G401 (cell line): ENCODE measurements at places on chromosomes 7 and 10. TPM values are rescaled to one million over a fixed set of nuclear protein-coding genes. Genes with fewer than 3 reads are reported as not detected.

DNA sequence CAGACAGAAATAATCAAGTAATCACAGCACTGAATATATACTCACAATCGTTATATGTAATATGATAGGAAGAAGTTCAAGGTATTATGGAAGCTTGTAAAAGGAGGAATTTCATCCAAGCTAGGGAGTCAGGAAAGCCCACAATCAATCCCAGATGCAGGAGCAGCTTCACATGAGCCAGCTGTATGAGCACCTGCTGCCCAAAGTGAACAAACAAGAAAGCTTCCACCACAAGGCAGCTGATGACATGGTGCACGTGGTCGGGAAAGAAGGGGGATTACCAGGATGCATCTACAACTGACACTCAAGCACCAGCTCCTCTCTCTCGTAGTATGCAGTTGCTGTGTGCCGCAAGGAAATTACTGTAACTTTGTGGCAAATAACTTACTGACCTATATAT is 225.2 kb downstream of the XPNPEP1 start:
- DNase-seq: no peak

The EN2 gene
- not detected in 2 replicates for total RNA-seq

DNA sequence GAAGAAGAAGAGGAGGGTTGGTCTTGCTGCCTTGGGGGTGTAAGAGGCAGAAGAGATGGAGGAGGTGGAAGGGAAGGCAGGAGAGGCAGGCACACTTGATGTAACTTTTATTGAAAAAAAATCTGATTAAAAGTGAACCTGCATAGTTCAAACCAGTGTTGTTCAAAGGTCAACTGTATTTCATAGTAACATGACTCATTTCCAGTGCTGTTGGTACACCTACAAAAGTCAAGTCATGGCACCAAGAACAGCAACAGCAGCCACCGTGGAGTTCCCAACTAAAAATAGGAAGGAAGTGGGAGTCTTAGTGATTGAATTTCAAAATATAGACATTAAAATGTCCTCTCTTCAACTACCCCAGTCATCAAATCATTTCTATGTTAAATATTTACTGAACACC is 88.5 kb downstream of the CTNNA3 start:
- DNase-seq: no peak

DNA sequence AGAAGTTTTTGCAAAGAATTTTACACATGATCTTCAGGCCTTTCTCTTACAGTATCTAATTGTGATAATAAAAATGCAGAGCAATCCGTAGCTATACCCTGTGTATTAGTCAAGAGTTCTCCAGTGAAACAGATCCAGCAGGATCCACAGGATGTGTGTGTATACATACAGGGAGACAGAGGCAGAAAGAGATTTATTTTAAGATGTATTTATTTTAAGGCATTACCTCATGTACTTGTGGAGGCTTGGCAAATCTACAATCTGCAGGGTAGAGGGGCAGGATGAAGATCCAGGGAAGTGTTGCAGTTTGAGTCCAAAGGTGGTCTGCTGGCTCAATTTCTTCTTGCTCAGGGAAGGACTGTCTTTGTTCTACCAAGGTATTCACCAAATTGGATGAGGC is 41.7 kb downstream of the ARHGAP12 start:
- DNase-seq: no peak

DNA sequence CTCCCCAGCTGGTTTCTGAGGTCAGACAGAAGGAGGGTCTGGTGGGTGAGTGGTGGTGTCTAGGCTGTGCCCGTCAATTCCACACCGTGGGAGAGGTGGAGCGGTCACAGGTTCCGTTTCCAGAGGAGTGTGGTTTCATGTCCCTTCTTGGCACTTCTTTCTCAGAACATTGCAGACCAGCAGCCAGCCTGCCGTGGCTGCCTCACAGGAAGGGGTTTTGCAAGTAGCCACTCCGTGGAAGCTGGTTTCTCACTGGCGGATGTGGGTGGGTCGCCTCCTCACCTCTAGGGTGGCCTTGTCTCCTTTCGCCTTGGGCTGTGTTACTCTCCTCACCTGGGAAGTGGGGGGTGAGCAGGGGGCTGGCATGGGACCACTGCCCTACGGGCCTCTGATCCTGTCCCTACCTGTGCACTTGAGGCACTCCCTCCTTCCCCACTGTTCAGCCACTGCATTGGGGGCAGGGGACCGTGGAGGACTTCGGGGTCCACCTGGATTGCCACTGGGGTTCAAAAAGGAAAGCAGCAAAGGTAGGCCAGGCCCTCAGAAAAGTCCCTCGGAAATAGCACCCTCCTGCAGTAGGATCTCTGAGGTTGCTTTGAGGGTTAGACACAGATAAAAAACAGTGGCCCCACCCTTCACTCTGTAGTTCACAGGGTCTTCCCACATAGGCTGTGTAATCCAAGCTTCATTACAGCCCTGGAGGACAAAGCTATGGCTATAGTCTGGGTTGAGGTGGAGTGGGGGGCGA is 33.9 kb downstream of the TSPAN14 start:
- DNase-seq: no peak

DNA sequence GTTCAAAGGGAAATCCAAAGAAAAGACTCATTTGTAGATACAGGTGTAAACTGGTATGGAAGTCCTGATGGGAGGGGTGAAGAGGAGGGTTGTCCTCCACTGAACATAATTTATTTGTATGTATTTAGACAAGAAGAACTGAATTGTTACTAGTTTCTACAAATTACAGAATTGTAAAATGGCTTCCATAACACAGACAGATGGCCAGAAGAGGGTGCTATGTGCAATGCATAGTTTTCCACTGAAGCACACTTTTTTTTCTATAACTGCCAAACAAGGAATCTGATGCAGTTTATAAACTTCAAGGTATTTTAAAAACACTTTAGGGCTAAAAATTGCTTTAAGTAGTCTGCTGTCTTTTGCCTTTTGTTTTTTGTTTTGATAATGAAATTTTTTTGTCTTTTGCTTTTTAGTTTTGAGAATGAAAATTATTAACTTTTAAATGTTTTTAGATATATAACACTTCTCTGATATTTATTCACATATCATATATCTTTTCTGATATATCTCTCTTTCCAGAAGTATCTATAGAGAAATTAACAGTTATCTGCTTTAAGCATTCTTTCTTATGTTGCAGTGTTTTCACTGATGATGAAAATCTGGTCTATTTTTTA is 58.5 kb downstream of the PHYHIPL start:
- peak; percentile 29 for DNase-seq

The LIPK gene
- not detected in 2 replicates for total RNA-seq

DNA sequence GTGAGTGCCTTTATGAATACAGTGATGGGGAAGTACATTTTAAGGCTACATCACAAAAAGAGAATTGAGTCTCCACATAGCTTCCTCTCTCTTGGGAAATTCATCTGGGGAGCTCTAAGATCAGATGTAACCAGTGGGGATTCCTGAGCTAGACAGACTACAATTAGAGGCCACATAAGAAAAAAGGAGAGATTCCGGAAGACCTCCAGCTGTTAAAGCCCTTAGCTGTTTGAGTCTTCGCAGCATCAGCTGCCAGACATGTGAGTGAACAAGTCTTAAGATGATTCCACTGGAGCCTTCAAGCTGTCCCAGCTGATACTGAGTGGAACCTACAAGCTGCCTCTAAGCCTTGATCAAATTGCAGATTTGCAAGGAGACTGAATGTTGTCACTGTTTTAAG is 448.5 kb downstream of the NXPH1 start:
- no peak for DNase-seq

DNA sequence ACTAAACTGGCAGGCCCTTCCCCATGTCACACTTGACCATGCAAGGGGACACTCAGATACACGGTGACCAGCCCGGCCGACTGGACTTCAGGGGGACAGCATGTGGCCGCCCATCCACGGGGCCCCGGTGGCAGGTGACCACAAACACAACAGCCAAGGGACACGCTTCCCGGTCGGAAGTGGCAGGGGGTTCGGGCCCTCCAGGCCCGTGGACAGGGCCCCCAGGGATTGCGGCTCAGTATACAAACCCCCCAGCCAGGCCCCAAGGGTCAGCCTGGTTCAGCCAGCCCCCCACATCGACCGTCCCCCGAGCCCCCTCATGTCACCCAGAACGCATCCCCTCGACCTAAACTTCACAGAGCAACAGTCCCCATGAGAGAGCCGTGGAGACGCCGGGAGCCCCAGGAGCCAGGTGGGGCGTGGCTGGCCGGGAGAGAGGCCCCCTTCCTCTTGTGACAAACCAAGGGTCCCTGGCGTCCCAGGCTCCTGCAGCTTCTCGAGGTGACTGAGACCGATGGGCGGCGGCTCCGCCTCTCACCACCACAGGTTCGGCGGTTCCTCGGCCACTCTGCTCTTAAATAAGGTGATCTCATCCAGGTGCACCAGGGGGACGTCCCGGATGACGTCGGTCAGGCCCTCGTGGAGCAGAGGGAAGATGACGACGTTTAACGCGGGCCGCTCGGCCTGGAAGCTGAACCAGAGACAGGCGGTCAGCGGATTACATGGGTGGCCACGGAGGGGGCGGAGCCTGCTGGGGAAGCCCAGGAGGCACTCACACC is 57.8 kb upstream of the TNRC18 start:
- no peak for DNase-seq

The ANKRD61 gene
- total RNA-seq: 0.54 TPM in 1 of 2 replicates, not detected in the other

- no peak for DNase-seq
Observed at GRCh38 chr7:120023494-120024167, 249.3 kb upstream of the KCND2 start.

- DNase-seq: peak; percentile 70
Observed at GRCh38 chr10:93435621-93436397, 46.3 kb downstream of the MYOF start.

DNA sequence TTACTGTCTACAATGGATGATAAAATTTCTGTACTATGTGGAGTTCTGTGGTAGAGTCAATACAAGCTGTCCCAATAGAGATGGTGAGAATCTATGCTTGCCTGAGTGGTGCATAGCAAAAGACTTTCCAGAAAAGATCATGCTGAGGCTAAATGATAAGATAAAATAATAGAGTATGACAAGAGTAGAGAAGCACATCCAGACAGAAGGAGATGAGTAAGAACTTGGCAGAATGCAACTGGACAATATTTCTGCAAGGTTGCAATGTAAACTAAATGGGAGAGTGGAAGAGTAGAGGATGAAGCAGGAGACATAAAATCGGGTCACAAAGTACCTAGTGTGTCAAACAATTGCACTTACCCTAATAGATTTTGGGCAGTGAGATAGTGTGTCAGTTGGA is 347.6 kb downstream of the MDFIC start:
- DNase-seq: no peak

The TRIM73 gene
- 0.20 TPM in 1 of 2 replicates, not detected in the other for total RNA-seq

DNA sequence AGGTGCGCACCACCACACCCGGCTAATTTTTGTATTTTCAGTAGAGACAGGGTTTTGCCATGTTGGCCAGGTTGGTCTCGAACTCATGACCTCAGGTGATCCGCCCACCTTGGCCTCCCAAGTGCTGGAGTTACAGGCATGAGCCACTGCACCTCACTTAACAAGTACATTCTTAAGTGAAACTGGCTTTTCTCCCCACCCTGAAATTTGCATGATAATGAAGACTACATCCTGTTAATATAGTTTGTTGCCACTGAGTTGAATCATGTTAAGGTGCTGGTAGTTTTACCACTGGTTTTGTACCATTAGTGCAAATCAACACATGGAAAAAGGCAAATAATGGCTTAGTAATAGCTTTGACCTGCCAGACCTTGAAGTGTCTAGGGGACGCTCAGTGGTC is 62.2 kb downstream of the MPLKIP start:
- no peak for DNase-seq

GRCh38 chr10:131099028-131099726 is 212.3 kb downstream of the TCERG1L start:
- DNase-seq: no peak

The ETV1 gene
- 4.2 and 7.2 TPM in 2 replicates for total RNA-seq

GRCh38 chr7:156318426-156318825 is 322.1 kb upstream of the RNF32 start:
- no peak for DNase-seq

- DNase-seq: no peak
Observed at GRCh38 chr7:2820508-2820934, 23.6 kb downstream of the GNA12 start.

GRCh38 chr10:4527281-4527970 is 298.6 kb upstream of the AKR1E2 start:
- DNase-seq: no peak

The PKD1L1 gene
- total RNA-seq: 0.14 and 3.6 TPM in 2 replicates

The AFAP1L2 gene
- total RNA-seq: 0.10 TPM in 1 of 2 replicates, not detected in the other

The OR9A2 gene
- not detected in 2 replicates for total RNA-seq

The CNTNAP2 gene
- not detected in 2 replicates for total RNA-seq

GRCh38 chr10:104308439-104308903 is 29.8 kb downstream of the ITPRIP start:
- no peak for DNase-seq

The XRCC2 gene
- 3.7 and 6.9 TPM in 2 replicates for total RNA-seq

The CTNNA3 gene
- total RNA-seq: not detected in 2 replicates

GRCh38 chr10:75110006-75110632 is 1.3 kb upstream of the SAMD8 start:
- no peak for DNase-seq

GRCh38 chr10:24477915-24478314 is 245.8 kb downstream of the ARHGAP21 start:
- no peak for DNase-seq

DNA sequence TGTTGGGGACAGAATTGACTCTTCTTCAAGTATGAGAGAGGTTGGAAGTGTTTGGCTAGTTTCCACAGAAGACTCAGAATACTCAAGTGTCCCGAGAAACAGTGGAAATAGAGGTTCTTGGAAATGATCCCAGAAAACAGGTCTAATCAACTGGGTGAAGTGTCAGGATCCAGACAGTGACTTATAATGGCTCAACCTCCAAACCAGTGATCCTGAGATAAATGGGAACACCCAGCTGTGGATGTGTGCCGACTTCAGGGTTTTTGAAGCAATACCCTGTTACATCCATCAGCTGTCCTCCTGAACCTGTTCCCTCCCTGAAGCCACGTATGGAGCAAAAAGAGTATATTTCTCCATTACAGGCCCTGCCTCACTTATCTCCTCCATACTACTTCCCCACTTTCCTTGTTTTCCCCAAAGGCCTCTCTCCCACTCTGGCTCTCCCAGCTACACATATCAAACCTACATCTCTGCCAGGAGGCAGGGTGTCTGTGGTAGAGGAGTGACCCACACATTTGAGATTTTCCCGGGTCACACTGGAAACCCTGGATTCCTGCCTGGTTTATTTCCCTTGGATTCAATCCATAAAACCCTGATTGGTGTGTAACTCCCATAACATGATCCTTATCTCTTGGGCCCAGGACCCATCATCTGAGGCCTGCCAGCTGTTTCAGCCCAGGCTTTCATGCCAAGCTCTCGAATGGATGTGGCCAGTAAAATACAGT is 17.6 kb upstream of the ELOVL3 start:
- DNase-seq: no peak

The HMX2 gene
- total RNA-seq: not detected in 2 replicates

The CYP2C19 gene
- total RNA-seq: not detected in 2 replicates

The STEAP2 gene
- 0.10 and 0.80 TPM in 2 replicates for total RNA-seq

The ASB15 gene
- total RNA-seq: not detected in 2 replicates

The HOXA6 gene
- 5.1 TPM in 1 of 2 replicates, not detected in the other for total RNA-seq
